A549 treated with GW870086 at 1 μM for 4 hours (cell line): ENCODE measurements at places on chromosomes 2 and 18. TPM values are rescaled to one million over a fixed set of nuclear protein-coding genes. Genes with fewer than 3 reads are reported as not detected.

CTLA4 gene
- not detected in 5 replicates for total RNA-seq

OSR1 gene
- total RNA-seq: 6.3 to 10.3 TPM (median 7.0 TPM) in 5 replicates

GALNT14 gene
- 41.6 to 52.6 TPM (median 43.2 TPM) in 5 replicates for total RNA-seq

CFC1 gene
- 0.09 TPM in 1 of 5 replicates, not detected in the others for total RNA-seq

GLI2 gene
- 16.9 to 27.3 TPM (median 22.9 TPM) in 5 replicates for total RNA-seq

SLC23A3 gene
- total RNA-seq: 0.39 to 1.6 TPM (median 0.51 TPM) in 5 replicates

NEU2 gene
- total RNA-seq: not detected in 5 replicates

IL36G gene
- 0.13 TPM in 1 of 5 replicates, not detected in the others for total RNA-seq

DPP10 gene
- not detected in 5 replicates for total RNA-seq

OR6B3 gene
- not detected in 5 replicates for total RNA-seq

PRKAG3 gene
- not detected in 5 replicates for total RNA-seq

ANAPC1 gene
- 19.7 to 35.5 TPM (median 30.2 TPM) in 5 replicates for total RNA-seq

CYP1B1 gene
- total RNA-seq: 6.4 to 9.8 TPM (median 7.3 TPM) in 5 replicates

EGR4 gene
- total RNA-seq: 0.09 to 0.42 TPM (median 0.24 TPM) in 4 of 5 replicates, not detected in the other

FSHR gene
- not detected in 5 replicates for total RNA-seq

PSTPIP2 gene
- total RNA-seq: 0.12 to 0.44 TPM (median 0.24 TPM) in 5 replicates

CIB4 gene
- total RNA-seq: 0.40 to 0.50 TPM in 2 of 5 replicates, not detected in the others

IL1RL1 gene
- 0.53 to 1.4 TPM (median 0.83 TPM) in 5 replicates for total RNA-seq

CKAP2L gene
- 10.5 to 16.2 TPM (median 13.9 TPM) in 5 replicates for total RNA-seq

TRIM54 gene
- 0.67 to 1.1 TPM (median 0.72 TPM) in 5 replicates for total RNA-seq

DYNC2LI1 gene
- total RNA-seq: 12.2 to 19.5 TPM (median 16.8 TPM) in 5 replicates

AOX1 gene
- 3.8 to 7.2 TPM (median 4.9 TPM) in 5 replicates for total RNA-seq

HOXD12 gene
- total RNA-seq: not detected in 5 replicates

CIAO1 gene
- total RNA-seq: 74.6 to 87.1 TPM (median 84.0 TPM) in 5 replicates

INHBB gene
- total RNA-seq: 20.3 to 31.5 TPM (median 23.1 TPM) in 5 replicates

RANBP2 gene
- total RNA-seq: 17.9 to 29.3 TPM (median 25.8 TPM) in 5 replicates

ALPP gene
- total RNA-seq: 4.4 to 5.3 TPM (median 4.8 TPM) in 5 replicates

CCDC85A gene
- 0.10 to 0.23 TPM (median 0.19 TPM) in 5 replicates for total RNA-seq

CCBE1 gene
- 6.3 to 13.3 TPM (median 11.6 TPM) in 5 replicates for total RNA-seq

MYO3B gene
- total RNA-seq: not detected in 5 replicates

COL6A3 gene
- total RNA-seq: 0.08 to 0.23 TPM (median 0.14 TPM) in 5 replicates

M1AP gene
- not detected in 5 replicates for total RNA-seq

PELI1 gene
- total RNA-seq: 0.77 to 1.7 TPM (median 1.3 TPM) in 5 replicates

HOXD3 gene
- total RNA-seq: 0.07 to 0.20 TPM (median 0.13 TPM) in 4 of 5 replicates, not detected in the other

GAREM2 gene
- 6.1 to 8.5 TPM (median 7.1 TPM) in 5 replicates for total RNA-seq

CENPA gene
- 39.4 to 55.7 TPM (median 51.1 TPM) in 5 replicates for total RNA-seq

B3GNT7 gene
- 2.9 to 3.5 TPM (median 3.4 TPM) in 5 replicates for total RNA-seq

FBXO15 gene
- total RNA-seq: 0.29 to 1.4 TPM (median 0.57 TPM) in 5 replicates

PRADC1 gene
- total RNA-seq: 18.0 to 25.6 TPM (median 23.6 TPM) in 5 replicates

GALNT3 gene
- total RNA-seq: 0.13 TPM in 1 of 5 replicates, not detected in the others

RIT2 gene
- total RNA-seq: not detected in 5 replicates

SAG gene
- 0.02 TPM in 1 of 5 replicates, not detected in the others for total RNA-seq

TRIM43B gene
- total RNA-seq: 0.10 to 0.13 TPM in 2 of 5 replicates, not detected in the others

TEX44 gene
- total RNA-seq: not detected in 5 replicates

PRKCE gene
- total RNA-seq: 8.2 to 10.0 TPM (median 8.4 TPM) in 5 replicates

SMCHD1 gene
- total RNA-seq: 13.3 to 18.6 TPM (median 14.6 TPM) in 5 replicates

NGEF gene
- 14.5 to 19.4 TPM (median 18.1 TPM) in 5 replicates for total RNA-seq

DES gene
- total RNA-seq: 0.27 to 0.84 TPM (median 0.43 TPM) in 5 replicates

CNRIP1 gene
- total RNA-seq: 1.7 to 2.2 TPM (median 1.9 TPM) in 5 replicates

NT5C1B gene
- not detected in 5 replicates for total RNA-seq

GKN1 gene
- 0.56 to 0.72 TPM (median 0.57 TPM) in 4 of 5 replicates, not detected in the other for total RNA-seq

SLC19A3 gene
- 1.6 to 2.6 TPM (median 2.3 TPM) in 5 replicates for total RNA-seq

DSEL gene
- total RNA-seq: 0.31 to 0.42 TPM (median 0.39 TPM) in 5 replicates

MAP3K19 gene
- total RNA-seq: not detected in 5 replicates

NPAS2 gene
- total RNA-seq: 62.7 to 84.1 TPM (median 78.5 TPM) in 5 replicates
